T-cell (primary cell): ENCODE measurements at places on chromosomes 5 and 9. TPM values are rescaled to one million over a fixed set of nuclear protein-coding genes. Genes with fewer than 3 reads are reported as not detected.

GRCh38 chr5:126471875-126472537 is 48.8 kb downstream of the GRAMD2B start:
- no peak for DNase-seq

- DNase-seq: no peak
Observed at GRCh38 chr5:24059006-24059405, 551.6 kb downstream of the PRDM9 start.

- DNase-seq: no peak
Observed at GRCh38 chr9:31608881-31609280, 775.6 kb upstream of the ACO1 start.

ADAMTSL1 gene
- 0.10 TPM for total RNA-seq
